ENCODE measurements at places on chromosomes 11 and 22.

DNA sequence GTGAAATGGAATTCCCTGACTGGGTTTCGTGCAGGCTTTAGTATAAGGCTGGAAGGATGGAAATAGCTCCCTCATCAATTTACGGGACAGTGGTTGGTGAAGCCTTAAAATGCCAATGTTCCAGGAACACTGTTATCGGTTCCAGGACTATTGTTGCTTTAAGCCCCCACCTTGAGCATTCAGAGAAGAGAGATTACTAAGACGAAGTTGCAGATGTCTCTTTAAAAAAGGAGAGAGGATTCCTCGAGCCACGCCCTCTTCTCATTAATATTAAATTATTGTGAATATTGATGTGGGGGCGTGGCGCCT, 195 bp upstream of the CREB3L1 start:
- DNase-seq: peak; percentile 84

- no peak for DNase-seq
These were observed 1116.4 kb downstream of the JRKL start for GRCh38 chr11:97506076-97506759.

GRCh38 chr11:132052904-132053303, 682.5 kb downstream of the NTM start:
- DNase-seq: no peak

DNA sequence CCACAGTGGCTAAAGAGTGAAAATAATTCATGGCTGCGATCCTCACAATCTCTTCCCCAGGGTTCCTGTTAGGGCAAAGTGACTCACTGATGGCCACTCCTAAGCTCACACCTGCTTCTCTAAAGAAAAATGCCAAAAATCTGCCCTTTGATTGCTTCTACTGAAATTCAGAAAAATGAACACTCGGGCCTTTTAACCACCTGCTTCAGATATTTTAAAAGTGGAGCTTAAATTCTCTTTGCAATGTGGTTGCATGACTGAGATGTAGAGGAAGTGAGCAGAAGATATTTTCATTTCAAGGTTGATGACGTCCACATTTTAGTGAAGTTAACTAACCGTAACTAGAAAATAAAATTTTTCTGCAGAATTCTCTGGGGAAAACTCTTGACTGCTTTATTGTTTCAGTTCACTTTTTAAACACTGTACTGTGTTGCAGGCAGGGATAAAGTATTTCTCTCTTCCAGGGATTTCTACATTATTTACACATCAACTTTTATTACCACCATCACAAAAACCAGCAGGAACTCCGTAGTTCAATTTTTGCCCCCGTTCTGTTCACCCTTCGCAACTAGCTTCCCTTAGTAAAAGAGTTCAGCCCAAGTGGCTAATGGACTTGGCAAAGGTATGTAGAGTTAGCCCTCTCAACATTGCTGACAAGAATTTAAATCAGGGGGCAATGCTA, 8.5 kb downstream of the RAB30 start:
- DNase-seq: no peak

Measured in D721Med (cell line).